Cardiac muscle cell (in vitro differentiated cells and primary cell): ENCODE measurements at places on chromosomes 4 and X. TPM values are rescaled to one million over a fixed set of nuclear protein-coding genes. Genes with fewer than 3 reads are reported as not detected.

- no peak overlapping the region for H3K4me3 ChIP-seq
- H3K27me3 ChIP-seq = no peaks in the 10 kb centered on the region
- no peak overlapping the region for H3K27ac ChIP-seq
Measured at GRCh38 chr4:8765631-8766590, 105.7 kb downstream of the HMX1 start.

DNA sequence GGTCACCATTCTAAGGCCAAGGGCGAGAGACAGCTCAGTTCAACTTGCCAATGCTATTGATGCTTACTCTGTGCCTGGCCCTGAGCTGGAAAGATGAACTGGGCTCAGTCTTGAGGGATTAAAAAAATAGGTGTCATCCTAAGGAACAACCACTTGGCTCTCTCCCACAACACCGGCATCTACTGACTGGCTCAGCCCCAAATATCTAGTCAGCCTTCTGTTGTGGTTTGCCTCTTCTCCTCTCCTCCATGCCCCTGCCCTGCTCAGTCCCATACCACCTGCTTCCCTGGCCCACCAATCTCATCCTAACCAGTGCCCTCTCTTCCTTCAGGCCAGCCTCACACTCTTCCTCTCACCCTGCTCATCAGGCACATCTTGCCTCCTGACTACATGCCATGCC, 29.6 kb downstream of the KDM5C start:
- no peaks in the 10 kb centered on the region for H3K4me1 ChIP-seq
- peaks cover 67% of the 10 kb centered on the region for H3K36me3 ChIP-seq
- no peak for DNase-seq

GRCh38 chr4:133147921-133148689, 989 bp upstream of the PCDH10 start:
- H3K4me1 ChIP-seq = peaks cover 6% of the 10 kb centered on the region
- H3K27me3 ChIP-seq = peaks cover 50% of the 10 kb centered on the region
- peak overlapping the region; percentile 50 for H3K4me3 ChIP-seq
- H3K27ac ChIP-seq = no peak overlapping the region
- no peaks in the 10 kb centered on the region for H3K36me3 ChIP-seq

DNA sequence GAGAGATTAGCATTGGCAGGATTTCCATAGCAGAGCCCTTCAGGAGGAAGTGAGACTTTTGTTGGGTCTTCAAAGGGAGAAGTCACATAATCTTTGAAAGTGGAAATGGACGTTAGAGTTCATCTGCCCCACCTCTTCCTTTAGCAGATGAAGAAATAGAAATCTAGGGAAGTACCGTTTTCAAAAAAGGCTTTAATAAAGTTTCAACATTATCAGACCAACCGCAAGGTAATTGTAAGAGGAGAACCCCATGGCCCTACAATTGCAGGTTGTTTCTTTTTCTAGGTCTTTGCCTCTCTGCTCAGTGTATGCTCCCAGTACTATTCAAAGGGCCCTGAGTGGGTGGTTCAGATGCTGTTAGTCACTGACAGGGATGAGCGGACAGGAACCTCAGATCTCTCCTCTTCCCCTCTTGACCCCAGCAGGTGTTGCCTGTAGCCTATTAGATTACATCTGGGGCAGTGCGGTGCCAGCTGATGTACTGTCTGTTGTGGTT, 48.6 kb upstream of the AP1S2 start:
- H3K36me3 ChIP-seq = no peaks in the 10 kb centered on the region
- H3K4me3 ChIP-seq = no peak overlapping the region
- peaks cover 3% of the 10 kb centered on the region for H3K4me1 ChIP-seq

WWC2 gene
- 14.3 and 30.2 TPM in 2 replicates for total RNA-seq

GRCh38 chr4:2746891-2747695, 9.0 kb downstream of the TNIP2 start:
- H3K4me3 ChIP-seq = no peak overlapping the region
- DNase-seq = no peak
- peaks cover 14% of the 10 kb centered on the region for H3K36me3 ChIP-seq
- no peak overlapping the region for H3K27ac ChIP-seq

DNA sequence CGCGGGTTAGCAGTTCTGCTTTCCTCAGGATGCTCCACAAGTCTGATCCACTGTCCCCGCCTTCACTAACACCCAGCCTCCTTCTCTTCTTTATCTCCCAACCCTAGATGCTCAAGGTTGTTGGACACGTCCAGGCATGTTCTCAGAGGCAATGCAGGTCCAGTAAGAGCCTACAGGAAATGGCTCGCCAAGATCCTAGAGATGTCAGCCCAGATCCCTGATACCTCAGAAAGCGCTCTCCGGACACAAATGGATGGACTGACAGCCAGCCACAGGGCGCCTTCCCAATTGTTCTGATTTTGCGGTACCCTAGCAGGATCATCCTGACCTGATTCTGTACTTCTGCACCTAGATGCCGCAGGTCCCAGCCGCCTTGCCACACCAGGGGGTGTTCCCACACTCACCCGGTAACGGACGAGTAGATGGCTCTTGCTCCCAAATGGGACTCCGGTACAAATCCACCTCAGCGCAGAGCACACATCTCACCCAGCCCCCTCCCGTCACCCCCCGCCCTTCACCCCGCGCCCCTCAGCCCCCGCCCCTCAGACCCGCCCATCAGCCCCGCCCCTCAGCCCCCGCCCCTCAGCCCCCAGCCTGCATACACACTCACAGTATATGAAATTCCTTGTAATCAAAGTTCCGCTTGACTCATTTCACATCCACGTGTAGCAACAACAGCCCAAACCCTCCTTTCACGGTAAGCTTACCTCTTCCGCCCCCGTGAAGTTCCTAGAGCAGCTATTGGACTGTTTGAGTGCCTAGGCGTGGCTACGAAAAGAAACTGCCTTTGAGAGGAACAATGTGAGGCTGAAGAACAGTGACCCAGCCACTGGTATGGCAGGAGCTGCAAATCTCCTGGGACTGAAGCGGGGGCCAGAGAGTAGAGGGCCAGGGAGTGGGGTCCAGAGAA, at the start of gene EDA2R:
Gene EDA2R (minus strand): TSS at position 488 of the 910 bp plus-strand sequence. CDS start 23,058 bp downstream, outside the sequence.
- H3K4me3 ChIP-seq = peak within 1 kb of the TSS; percentile 39
- peak; percentile 74 for DNase-seq
- H3K27ac ChIP-seq = peak within 1 kb of the TSS; percentile 40

RHOXF2 gene
- not detected in 2 replicates for total RNA-seq

F9 gene
- total RNA-seq = not detected in 2 replicates

DNA sequence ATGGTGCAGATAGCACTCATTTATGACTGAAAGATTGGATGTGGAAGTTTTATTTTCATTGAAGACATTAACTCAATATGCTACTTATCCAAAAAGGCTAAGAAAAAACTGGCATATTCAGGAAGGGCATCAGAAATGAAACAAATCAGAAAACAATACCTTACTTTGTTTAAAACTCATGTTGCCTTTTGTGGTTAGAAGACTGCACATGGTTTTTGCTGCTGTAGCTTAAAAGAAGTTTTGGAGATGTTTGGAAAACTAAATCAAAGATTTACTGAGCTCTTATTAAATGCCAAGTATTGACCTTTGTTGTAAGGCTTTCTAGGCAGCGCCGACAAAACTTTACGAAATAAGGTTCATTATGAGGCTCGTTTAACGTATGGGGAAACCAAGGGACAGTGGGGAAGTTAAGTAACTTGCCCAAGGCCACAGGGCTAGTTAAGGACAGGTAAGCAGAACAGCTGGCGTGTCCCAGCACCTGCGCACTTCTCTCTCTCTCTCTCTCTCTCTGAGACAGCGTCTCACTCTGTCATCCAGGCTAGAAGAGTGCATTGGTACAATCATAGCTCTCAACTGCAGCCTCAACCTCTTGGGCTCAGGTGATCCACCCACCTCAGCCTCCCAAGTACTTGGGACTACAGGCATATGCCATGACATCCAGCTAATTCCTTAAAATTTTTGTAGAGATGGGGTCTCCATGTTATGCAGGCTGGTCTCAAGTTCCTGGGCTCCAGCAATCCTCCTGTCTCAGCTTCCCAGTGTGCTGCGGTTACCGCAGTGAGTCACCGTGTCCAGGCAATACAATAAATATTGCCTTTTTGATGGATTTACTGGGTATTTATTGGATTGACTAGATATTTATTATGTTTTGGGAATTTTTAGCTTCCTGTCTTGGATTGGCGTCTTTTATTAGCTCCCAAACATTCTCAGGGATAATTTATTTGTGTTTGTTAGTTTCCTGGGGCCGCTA, 16.1 kb downstream of the LRP2BP start:
- H3K27ac ChIP-seq = no peak overlapping the region
- H3K36me3 ChIP-seq = no peaks in the 10 kb centered on the region
- H3K4me1 ChIP-seq = no peaks in the 10 kb centered on the region
- DNase-seq = no peak
- no peaks in the 10 kb centered on the region for H3K27me3 ChIP-seq

NSUN7 gene
- 5.5 and 9.9 TPM in 2 replicates for total RNA-seq

RPS3A gene
- 2,319 and 2,328 TPM in 2 replicates for total RNA-seq

DNA sequence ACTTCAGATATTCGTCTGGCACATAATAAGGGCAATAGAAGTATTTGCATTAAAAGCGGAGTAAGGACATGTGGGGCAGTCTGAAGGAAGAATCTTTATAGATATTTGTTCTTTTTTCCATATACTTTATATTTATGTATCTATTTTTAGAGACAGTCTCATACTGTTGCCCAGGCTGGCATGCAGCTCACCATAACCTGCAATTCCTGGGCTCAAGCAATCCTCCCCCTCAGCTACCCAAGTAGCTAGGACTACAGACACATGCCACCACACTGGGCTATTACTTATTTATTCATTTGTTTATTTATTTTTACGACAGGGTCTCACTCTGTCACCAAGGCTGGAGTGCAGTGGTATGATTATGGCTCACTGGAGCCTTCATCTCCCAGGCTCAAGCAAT, 16.7 kb upstream of the MRPL1 start:
- no peak overlapping the region for H3K4me3 ChIP-seq
- H3K36me3 ChIP-seq = no peaks in the 10 kb centered on the region
- no peak for DNase-seq
- H3K27me3 ChIP-seq = no peaks in the 10 kb centered on the region
